ENCODE measurements at places on chromosomes 11 and 22.

DNA sequence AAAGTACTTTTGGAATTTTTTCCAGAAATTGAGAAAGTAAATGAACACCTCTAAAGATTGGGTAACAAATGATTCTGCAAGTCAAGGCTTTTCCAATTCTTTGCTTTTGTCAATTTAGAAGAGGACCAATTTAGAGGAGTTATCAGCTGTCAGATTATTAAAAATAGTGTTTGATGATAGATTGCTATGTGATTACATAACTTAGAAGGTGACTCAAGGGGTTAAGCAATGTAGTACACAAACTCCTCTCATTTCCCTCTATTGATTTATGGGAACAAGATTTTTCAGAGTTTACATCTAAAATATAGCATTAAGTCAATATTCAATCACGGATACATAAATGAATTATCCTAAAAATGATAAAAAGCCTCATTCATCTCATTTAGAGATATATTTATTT is 70.3 kb downstream of the INSC start:
- DNase-seq, result no peak

DNA sequence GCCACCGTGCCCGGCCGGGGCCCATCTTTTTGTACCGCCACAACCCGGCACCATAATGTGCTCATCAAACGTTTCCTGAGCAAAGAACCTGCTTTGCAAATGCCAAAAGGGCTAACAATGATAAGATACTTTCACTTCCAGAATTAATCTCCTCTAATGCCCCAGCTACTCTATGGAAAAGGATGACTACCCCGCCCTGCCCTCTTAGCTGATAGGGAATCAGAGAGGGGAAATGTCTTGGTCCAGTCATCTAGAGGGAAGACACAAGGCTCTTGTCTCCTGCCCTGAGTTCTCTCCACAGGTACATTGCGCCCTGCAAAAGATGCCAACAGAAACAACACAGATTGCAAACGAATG is 586 bp downstream of the TTLL1 start:
- no peak for DNase-seq

- DNase-seq, result no peak
Observed at GRCh38 chr22:21095773-21096107, 50.0 kb downstream of the LRRC74B start.

- no peak for DNase-seq
Observed at GRCh38 chr22:50258361-50259292, 2.9 kb downstream of the MAPK12 start.

DNA sequence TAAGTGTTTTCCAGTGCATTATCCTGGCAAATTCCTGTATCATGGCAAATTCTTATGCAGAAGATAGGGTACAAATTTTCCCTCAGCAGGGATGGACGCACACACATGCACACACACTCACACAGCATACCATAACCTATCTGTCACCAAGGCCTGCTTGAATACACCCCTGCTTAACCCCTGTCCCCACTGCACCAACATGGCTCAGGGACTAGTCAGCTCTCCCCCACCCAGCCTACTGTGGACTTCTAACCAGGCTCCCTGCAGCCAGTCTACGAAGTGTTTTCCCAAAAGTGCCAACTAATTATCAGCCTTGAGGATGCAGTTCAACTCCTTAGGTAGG is 63.1 kb downstream of the RAB30 start:
- DNase-seq, result no peak

- DNase-seq, result no peak
Observed at GRCh38 chr22:49113758-49114157, 713.9 kb downstream of the BRD1 start.

- no peak for DNase-seq
Observed at GRCh38 chr22:35065796-35066218, at the start of gene ISX. ISX (plus strand) TSS chr22:35066158; CDS start chr22:35067088, 930 bp downstream.

DNA sequence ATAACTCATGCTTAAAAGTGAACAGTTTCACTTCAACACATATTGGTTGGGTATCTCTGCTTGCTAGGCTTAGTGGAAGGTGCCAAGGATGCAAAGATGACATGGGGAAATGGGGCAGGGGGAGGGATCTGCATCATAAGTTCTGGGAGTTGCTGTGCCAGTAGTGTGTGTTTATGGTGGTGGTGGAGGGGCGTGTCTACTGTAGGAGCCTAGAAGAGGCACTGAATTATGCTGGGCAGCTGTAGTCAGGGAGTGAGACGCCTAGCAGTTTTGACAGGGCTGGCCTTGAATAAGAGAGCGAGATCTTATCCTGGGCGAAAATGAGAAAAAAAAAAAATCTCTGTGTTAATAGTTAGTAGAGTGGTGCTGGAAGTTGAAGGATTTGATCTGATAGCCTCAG is 3.0 kb downstream of the ELMOD1 start:
- no peak for DNase-seq
